NCI-H1436 treated with DMSO at 0.1 percent for 48 hours (cell line): ENCODE measurements at places on chromosomes 6 and 20.

GRCh38 chr20:61285691-61286090 lies 33.6 kb downstream of the CDH4 start:
- no peak for DNase-seq

DNA sequence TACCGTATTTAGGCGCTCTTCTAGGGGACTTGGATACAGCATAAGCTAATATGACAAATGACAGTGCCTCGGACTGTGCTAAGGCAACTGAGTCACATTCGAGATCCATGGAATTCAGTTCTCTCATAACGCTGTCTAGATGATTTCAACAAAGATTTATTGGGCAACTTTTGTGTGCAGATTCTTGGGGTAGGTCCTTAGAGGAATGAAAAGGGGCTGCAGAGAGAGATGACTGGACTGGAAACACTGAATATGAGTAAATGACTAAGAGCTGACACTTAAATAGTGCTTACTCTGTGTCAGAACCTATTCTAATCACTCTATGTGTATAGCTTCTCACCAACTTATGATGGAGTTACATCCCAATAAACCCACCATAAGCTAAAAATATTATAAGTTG lies 36.4 kb upstream of the MARCKS start:
- no peak for DNase-seq

GRCh38 chr20:35306931-35307517 lies 14.8 kb upstream of the FAM83C start:
- DNase-seq: no peak

DNA sequence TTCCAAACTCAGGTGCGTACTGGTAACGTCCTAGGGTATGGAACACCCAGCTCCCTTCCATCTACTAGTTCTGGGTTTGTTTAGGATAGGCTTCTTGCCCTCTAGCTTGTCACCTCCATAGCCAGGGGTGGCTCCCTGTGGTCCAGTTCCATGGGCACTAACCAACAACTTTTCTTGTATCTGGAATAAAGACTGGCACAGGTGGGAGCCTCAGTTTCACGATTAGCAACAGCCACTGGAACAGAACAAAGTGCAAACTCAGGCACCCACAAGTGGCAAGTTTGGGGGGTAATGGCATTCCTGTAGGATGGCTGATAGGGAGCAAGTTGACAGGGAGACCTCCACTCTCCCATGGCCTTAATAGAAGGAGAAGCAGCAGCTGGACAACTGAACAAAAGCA lies 5.6 kb upstream of the APMAP start:
- no peak for DNase-seq

DNA sequence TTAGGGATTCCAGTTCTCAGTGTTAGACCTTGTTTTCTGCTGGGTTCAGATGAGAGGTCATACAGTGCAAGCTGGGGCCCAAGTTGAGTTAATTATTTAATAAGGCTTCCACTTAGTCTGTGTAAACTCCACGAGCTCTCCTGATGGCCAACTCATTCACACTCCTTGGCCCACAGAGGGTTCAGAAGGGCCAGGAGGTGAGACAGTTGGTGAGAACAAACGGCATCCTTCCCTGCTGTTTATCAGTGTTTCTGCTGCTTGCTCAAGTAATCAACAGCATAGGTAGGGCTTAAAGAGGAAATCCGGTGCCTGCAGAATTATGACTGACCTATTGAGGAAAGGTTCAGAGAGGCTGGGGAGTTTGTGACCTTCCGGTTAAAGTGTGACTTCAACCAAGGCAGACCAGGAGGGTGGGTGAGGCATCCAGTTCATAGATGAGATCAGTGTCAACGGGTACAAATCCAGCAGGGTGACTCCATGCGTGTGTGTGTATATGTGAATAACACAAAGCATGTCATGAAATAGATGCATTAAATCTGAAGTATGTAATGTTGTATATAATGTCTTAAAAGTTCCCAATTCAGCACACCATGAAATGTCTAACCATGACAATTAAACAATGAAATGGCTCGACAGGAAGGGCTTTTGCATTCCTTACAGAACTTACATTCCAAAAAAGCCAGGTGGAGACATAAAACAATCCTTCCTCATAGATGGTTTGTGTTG lies 37.4 kb upstream of the BCAS1 start:
- DNase-seq: no peak

- no peak for DNase-seq
Measured at GRCh38 chr6:168201799-168202198, 117.8 kb downstream of the DACT2 start.

GRCh38 chr6:103269581-103269980 lies 1590.1 kb downstream of the HACE1 start:
- no peak for DNase-seq

GRCh38 chr6:147936703-147937470 lies 405.8 kb upstream of the SASH1 start:
- DNase-seq: no peak

DNA sequence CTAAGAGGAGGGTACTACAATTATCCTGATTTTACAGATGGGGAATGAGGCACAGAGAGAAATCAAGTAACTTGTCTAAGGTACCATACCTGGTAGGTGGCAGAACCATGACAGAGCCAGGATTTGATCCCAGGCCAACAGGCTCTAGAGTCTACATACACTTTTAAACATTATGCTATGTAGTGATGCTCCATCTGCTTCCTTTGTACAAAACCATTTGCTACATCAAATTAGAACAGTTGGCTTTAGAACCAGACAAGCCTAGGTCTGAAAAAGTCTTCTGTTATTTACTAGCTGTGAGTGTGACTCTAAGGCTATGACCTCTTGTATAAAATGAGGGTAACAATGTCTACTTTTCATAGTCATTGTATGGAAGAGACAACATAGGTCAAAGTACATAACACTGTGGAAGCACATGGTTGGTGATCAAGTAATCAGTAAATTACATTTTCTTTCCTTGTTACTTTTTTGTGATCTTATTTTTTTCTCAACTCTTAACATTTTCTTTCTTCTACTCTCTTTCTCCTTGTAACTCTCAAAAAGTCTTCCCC lies 122.1 kb downstream of the PDSS2 start:
- no peak for DNase-seq

- DNase-seq: no peak
Measured at GRCh38 chr6:170038251-170038650, 252.6 kb downstream of the DLL1 start.

DNA sequence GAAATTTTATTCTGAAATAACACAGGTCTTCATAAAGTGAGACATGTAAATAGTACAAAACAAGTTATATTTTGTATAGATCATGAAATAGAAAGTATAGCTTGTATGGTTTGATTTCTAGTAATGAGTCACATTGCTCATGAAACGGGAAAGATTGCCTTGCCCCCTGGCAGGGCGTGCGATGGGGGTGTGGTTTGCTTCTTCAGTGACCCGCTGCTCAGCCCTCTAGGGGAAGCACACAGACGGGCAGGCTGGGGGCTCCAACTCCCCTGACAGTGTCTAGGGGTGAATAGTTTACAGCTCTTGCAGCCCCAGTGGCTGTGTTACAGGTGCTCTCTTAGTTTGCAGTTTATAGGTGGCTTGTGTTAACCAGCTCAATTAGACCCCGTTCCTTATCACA lies 170.5 kb upstream of the RGS17 start:
- DNase-seq: no peak

DNA sequence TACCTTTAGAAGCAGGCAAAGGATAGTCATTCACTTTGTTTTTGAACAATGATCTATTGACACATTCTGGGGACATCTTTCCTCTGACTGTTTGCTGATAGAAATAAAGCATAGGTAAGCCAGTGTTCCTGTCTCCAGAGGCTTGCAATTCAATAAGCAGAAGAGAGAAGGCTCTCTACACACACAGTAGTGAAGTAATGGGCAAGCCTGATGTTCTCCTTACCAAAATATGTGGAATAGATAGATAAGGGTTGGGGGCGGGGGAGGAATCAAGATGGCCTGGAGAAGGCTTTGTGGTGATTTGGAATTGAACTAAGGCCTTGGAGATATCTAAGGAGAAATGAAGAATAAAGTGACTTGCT lies 27.3 kb downstream of the PAQR8 start:
- no peak for DNase-seq

GRCh38 chr6:43934803-43935602 lies 165.0 kb downstream of the VEGFA start:
- DNase-seq: no peak

DNA sequence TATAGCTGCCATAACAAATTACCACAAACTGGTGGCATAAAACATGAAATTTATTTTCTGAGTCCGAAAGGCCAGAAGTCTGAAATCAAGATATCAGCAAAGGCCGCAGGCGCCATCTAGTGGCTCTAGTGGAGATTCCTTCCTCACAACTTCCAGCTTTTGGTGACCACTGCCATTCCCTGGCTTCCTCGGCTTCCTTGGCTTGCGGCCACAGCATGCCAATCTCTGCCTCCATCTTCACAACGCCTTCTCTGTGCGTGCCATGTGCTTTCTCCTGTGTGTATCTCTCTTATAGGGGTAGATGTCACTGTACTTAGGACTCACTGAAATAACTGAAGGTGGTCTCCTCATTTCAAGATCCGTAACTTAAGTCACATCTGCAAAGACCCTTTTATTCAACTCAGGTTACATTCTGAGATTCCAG lies 5.4 kb upstream of the PLAGL1 start:
- DNase-seq: no peak

DNA sequence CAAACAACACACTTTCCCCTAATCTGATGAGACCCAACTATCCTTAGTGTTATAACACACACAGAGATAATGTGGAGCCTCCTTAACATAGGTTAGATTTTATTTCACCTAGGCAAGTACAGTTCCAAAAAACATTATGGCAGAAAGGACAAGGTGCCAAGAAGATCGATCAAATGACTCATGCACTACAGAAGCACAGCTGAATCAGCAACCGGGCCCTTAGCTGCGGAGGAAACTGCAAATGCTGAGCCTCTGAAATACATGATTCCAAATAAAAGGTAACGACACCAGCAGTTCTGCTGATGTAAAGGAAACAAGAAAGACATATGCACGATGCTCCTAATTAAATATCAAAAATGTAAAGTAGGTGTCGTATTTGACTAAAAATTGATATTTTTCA lies 19.9 kb upstream of the MUC21 start:
- DNase-seq: no peak

- no peak for DNase-seq
Measured at GRCh38 chr6:17450397-17450796, 57.0 kb downstream of the CAP2 start.

GRCh38 chr6:99091985-99092384 lies 144.2 kb upstream of the FBXL4 start:
- DNase-seq: no peak
